Right ventricle myocardium inferior (tissue), 1 donor: ENCODE measurements at places on chromosomes 1 and 21. TPM values are rescaled to one million over a fixed set of nuclear protein-coding genes. Genes with fewer than 3 reads are reported as not detected.
A peak's percentile ranks its signal among the peaks of the same experiment; 100 is the strongest.

DNA sequence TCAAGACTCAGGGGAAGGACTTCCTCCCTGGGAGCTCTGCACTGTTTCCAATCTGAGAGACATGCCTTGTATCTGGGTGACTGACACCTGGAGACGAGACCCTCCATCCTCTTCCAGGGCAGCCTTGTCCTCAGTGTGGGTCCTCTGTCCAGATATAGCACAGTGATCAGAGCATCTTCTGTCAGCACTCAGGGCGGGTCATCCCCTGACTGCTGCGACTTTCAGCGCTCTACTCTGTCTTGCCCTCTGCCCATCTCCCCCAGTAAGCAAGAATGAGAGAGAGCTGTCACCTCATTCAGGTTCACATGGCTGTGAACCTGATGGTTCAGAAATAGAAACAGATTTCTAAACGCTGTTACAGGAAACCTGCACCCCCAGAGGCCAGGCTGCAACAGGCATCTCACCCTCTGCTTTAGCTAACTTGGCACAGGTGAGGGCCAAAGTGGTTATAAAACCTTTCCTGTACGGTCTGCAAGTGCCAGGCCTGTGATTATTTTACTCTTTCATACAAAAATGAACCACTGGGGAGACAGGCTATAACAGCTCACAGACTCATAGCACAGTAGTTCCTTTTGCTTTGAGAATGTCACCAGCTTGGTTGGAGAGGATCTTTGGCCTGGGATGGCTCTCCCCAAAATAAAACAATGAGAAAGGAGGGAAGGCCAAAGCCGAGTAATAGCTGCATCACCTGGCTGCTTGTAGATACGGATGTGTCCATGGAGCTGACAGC, 11.4 kb upstream of the TENT5C start:
- DNase-seq: no peak

DNA sequence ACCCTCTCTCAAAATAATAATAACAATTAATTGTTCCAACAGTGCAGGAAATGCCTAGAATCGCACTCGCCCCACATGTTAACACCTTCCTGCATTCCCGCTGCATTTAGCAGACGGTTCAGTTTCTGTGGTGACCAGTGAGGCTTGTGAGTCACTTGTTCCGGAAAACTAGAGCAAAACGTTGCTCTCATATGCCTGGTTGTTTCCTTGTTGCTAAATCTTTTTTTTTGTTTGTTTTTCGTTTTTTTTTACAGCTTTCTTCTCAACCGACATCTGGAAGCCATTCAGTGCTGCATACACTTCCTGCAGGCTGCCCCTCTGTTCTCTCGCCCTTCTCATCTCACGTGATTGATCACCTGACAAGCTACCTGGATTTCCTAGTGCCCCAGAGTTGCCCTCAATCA, 56.9 kb upstream of the TMPRSS2 start:
- no peak for DNase-seq

The SLC41A1 gene
- total RNA-seq: 458 TPM

DNA sequence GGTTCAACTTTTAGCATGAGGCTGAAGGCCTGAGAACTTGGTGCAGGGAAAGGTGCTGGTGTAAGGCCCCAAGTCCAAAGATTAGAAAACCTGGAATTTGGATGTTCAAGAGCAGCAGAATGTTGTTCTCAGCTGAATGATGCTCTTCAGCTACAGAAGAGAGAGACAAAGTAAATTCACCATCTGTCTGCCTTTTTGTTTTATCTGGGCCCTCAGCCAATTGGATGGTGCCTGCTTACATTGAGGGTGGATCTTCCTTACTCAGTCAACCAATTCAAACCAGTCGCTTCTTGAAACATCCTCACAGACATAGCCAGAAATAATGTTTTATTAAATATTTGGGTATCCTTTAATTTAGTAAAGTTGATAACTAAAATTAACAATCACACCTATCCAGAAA, 748.2 kb upstream of the ADAMTS5 start:
- DNase-seq: no peak

The NBPF3 gene
- total RNA-seq: 4.6 TPM

DNA sequence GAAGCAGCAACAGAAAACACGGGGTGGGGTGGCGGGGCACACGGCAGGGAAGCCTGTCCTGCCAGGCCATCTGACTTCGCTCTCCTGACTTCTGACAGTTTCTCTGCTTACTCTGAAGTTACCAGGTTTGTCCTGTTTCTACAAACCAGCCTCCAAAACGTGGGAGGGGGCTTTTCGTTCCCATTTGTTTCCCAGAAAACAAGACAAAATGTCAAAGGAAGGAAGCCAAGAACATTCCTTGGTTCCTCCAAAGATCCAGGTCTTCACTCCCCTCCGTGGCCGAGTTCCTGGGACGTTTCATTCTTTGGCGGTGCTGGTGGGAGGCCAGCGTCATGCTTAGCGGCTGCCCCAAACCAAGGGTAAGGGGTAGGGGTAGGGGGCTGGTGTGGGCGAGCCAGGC, 49.6 kb downstream of the MEGF6 start:
- no peak for DNase-seq

DNA sequence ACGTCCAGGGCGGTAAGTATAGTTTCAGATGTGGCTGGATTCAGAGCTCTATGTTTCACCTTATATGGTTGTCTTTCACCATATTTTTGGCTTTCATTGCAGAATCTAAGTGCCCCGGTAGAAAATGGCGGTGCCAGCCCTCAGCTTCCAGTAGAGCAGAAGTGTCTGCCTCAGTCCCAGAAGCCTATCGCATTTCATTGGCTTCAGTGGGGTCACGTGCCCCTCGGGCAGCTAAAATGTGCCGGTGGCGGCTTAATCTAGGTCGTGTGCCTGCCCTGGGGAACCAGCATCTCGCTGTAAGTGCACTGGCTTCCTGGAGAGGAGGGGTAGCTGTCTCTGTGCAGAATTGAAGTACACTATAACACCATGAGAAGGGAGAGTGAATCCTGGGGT, 107.4 kb upstream of the MAGI3 start:
- DNase-seq: no peak

The OR2T6 gene
- total RNA-seq: not detected

GRCh38 chr1:1804301-1804700, 26.0 kb upstream of the NADK start:
- DNase-seq: no peak

GRCh38 chr1:39431927-39432326, 59.5 kb upstream of the BMP8A start:
- no peak for DNase-seq

The LCE2B gene
- not detected for total RNA-seq

The KCNA2 gene
- total RNA-seq: 1.5 TPM

The POU3F1 gene
- 0.11 TPM for total RNA-seq

DNA sequence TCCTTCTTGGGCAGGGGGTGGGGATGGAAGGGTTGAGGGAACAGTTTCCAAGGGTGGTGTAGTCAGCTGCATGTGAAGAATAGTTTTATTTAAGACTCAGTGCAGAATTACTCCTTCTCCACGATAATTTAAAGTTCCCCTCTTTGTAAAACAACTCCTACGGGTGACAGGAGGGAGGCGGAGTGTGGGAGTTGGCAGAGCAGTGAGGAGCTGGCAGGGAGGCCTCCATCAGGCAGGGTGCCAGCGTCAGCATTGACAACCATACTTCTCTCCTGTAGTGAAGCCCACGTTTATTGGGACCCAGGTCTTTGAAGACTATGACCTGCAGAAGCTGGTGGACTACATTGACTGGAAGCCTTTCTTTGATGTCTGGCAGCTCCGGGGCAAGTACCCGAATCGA, 93.8 kb downstream of the MTR start:
- peak; percentile 73 for DNase-seq

DNA sequence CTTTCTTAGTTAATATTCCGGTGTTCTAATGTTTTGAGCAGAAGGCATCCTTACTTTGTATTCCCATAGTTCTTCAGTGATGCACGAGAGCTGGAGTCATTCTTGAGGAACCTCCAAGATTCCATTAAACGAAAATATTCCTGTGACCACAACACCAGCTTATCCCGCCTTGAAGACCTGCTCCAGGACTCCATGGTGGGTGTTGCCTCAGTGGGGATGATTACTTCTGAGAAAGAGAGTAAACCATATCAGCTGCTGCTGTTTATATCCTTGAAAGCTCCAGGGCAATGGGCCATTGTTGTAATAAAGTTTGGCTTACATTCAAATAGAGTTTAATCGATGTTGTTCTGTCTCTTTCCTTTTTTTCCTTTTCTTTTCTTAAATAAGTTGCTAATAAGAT, 93.1 kb downstream of the MACF1 start:
- no peak for DNase-seq

- no peak for DNase-seq
Measured at GRCh38 chr1:94325377-94326302, 88.3 kb upstream of the ARHGAP29 start.

- DNase-seq: no peak
Measured at GRCh38 chr1:217526636-217527035, 104.3 kb downstream of the GPATCH2 start.

- DNase-seq: no peak
Measured at GRCh38 chr1:230863449-230863848, 4.9 kb downstream of the C1orf198 start.

The SPATA1 gene
- 0.92 TPM for total RNA-seq

The PDPN gene
- total RNA-seq: 24.1 TPM

The HEYL gene
- 19.8 TPM for total RNA-seq

DNA sequence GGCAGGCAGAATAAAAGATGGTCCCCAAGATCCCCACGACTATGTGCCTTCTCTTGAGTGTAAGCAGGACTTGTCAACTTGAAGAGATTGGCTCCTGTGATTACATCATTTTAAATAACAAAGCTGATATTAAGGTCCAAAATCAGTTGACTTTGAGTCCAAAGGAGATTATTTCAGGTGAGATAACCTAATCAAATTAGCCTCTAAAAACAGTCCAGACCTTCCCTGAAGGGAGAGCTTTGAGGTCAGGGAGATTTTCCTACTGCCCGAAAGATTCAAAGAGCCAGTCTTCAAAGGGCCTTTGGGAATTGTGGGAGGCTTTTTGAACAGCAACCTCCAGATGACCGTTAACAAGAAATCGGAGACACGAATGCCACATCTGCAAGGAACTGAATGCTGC, 51.5 kb upstream of the NCAM2 start:
- DNase-seq: no peak

The LCE2C gene
- not detected for total RNA-seq

DNA sequence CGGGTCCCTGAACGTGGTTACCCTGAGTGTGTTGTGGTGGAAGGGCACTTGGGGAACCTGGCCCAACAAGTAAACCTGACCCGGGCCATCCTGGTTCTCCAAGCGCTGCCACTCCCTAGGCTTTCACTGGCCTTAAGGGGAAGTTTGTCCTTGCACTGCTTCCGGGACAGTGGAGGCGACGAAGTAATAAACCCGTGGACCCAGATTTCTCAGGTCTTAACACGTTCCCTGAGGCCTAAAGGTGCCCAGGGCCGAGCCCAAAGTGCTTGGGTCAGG, 261 bp upstream of the CCDC24 start:
- DNase-seq: no peak

DNA sequence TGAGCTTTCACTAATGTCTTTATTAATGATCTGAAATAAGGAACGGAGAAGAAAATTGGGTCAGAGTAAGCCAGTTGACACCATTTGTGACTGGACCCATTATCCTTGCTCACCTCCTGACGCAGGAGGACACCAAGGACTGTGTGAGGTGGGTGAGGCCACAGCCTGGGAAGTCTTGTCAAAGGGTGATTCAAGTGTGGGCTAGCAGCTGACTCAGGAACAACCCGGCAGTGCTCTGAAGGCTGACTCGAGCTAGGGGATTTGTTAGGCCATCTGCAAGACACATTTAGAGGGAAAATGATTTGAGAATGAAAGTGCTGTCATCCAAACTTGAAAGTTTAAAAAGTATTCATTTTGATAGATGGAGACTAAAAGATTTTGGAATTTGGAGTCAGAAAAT, 21.2 kb downstream of the PRRX1 start:
- no peak for DNase-seq

The ITGB2 gene
- total RNA-seq: 36.7 TPM
